ENCODE measurements at places on chromosomes 13 and 19. TPM values are rescaled to one million over a fixed set of nuclear protein-coding genes. Genes with fewer than 3 reads are reported as not detected.

Gene ATP4A
- total RNA-seq: not detected

Gene THSD8
- 4.4 TPM for total RNA-seq

DNA sequence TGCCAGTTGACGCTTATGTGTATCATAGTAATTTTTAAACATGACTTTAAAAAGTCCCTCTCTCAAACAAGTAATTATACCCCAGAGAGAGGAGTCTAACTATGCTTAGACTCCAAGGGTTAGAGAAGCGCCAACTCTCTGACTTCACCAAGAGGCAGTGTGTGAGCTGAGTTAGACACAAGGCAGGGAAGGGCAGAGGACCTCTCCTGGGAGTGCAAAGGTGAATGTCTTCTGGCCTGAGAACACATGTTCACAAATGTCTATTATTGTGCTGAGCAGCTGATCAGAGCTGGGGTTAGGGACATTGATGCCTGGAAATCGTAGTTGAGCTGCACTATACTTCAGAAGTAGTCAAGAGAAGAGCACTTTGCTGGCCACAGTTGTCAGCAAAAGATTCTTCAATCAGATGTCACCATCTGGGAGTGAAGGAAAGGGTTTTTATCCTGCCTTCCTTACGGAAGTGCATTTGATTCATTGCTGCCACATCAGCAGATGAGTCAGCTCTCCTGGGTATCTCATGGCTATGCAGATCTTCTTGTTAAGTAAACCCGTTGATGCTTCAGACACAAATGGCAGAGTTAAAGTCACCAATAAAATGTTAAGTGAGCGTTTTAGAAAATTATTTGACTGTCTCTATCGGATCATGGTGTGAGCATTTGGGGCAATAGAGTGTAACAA is 283.2 kb upstream of the ARGLU1 start:
- no peak for DNase-seq

Gene CLEC11A
- total RNA-seq: 5.7 TPM

Gene SLC1A6
- not detected for total RNA-seq

Gene ZNF761
- total RNA-seq: 7.7 TPM

DNA sequence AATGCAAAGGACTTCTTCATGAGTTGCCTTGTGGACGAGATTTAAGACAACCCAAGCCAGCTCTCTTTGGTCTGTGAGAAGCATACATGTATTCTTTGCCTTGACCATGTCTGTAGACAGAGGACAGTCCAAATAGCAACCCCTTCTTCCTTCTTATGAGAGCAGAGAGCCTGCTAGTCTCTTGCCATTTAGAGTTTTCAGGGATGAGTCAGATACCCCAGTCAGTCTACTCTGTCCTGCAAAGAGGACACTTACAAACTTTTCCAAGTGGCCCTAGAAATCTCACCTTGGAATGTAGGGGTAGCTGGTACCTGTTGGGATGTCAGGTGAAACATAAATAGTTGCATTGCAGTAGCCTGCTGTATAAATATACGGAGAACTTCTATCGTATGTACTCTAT is 36.7 kb downstream of the DNAJC3 start:
- no peak for DNase-seq

Gene EEF2
- total RNA-seq: 1,955 TPM

GRCh38 chr13:99218545-99218944 is 17.9 kb downstream of the UBAC2 start:
- DNase-seq: no peak

GRCh38 chr13:31663880-31664585 is 75.3 kb upstream of the RXFP2 start:
- DNase-seq: no peak

DNA sequence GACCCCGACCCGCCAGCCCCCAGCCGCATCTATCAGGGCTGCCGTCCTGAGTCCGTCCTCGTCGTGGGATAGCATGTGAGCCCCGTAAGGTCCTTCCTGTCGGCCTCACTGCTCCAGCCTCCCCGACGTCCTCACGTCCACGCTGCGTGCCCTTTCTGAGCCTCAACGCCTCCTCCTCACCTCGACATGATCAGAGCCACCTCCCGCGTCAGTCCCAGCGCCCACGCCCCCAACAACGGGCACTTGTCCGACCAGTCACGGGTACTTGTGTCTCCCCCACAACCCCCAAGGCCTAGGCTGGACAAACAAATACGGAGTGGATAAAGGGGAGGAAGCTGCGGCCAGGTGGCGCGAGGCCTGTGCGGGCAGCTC is 665 bp downstream of the ZNF497 start:
- peak; percentile 54 for DNase-seq

DNA sequence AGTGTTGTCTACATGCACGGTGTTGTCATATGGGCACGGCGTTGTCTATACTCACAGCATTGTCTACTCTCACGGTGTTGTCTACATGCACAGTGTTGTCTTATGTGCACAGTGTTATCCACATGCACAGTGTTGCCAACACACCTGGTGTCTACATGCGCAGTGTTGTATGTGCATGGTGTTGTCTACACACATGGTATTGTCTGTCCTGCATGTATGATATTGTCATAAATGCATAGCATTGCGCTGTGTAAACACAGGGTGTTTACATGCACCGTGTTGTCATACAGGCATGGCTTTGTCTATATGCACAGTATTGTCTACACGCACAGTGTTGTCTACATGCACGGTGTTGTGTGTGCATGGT is 6.8 kb downstream of the ADPRHL1 start:
- no peak for DNase-seq

Gene GPR18
- total RNA-seq: 0.59 TPM

DNA sequence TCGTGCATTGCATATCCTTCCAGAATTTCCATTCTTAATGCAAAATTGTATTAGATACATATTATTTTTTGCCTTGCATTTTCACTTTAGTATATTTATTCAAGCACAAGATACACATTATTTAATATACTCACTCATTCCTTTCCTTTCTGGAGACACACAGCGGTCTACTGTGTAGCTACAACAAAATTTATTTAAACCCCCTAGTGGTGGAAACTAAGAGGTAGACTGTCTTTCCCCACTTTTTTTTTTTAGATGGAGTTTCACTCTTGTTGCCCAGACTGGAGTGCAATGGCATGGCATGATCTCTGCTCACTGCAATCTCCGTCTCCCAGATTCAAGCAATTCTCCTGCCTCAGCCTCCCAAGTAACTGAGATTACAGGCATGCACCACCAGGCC is 2040.3 kb upstream of the PCDH20 start:
- DNase-seq: no peak

Gene SLITRK5
- 0.24 TPM for total RNA-seq

DNA sequence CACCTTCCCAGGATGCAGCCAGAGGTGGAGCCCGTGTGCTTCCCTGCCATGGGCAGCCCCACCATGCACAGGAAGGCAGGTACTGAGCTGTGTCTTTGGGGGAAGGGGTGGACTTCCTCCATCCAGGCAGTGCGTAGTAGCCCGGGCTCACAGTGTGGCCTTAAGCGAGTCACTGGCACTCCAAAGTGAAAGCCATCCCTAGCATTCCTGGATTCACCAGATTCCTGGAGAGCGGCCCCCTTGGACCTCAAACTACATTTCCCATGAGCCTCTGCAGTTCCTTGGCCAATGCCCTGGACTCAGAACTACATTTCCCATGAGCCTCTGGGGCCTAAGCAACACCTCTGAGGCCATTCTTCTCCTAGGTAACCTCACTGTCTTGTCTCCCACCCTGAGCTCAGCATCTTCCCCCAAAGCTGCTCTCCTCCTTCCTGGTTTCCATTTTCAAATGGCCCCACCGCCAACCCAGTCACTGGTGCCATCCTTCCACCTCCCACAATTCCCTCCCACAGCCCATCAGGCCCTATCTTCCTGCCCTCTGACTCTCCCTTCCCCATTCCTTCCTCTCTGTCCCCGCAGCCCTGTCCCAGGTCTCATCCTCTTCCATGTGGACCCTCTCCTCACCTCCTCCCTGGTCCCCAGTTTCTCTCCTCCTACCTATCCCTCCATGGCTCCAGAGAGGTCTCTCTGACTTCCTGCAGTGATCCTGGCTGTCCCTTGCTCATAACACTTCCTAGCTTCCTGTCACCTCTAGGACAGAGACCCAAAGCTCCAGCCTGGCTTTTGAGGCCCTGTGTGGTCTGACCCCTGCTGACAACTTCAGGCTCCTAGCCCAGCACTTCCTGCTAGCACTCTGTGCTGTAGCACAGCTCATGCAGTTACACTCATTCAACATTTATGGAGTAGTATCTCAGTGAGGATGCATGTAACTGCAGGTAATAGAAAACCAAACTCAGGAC is at the start of gene C19orf81:
C19orf81 (plus strand) TSS at position 13 of the 959 bp plus-strand sequence; CDS start at position 13, 0 bp downstream.
- DNase-seq: no peak

GRCh38 chr19:33810821-33811220 is 14.2 kb downstream of the KCTD15 start:
- no peak for DNase-seq

DNA sequence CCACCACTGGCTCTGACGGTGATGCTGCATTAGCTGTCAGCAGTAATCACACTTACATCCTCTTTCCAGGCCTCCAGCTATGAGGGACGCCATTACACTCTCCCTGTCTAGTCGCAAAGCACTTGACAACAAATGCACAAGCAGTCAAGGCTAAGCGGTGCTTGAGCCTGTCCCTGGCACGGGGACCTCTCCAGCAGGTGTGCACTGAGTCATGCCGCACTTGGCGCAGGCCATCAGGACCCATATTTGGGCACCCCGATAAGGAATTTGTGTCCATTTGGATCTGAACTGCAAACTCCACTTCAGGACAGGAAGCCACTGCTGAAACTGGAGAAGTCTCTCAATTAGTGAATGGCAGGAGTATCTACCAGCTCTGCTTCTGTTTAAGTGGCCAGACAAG is 301.9 kb upstream of the OBI1 start:
- DNase-seq: no peak

Gene GPR12
- 0.12 TPM for total RNA-seq

GRCh38 chr19:5154129-5154798 is 185.4 kb downstream of the KDM4B start:
- DNase-seq: peak; percentile 60

DNA sequence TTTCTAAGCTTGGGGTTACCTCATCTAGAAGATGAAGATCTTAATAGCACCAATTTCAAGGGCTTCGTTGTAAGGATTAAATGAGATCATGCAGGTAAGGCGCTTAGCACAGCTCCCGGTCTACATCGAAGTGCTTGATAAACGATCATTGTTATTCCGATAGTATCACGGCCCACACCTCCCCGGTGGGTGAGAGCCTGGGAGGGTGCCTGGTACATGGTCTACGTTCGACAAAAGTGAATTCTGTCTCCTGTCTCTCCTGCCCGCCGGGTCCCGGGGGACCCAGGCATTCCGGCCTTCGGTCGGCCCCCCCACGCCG is 501 bp upstream of the MYH14 start:
- no peak for DNase-seq

GRCh38 chr19:11025445-11025844 is 63.8 kb upstream of the LDLR start:
- no peak for DNase-seq

- no peak for DNase-seq
These were observed 46.8 kb downstream of the SLC7A1 start for GRCh38 chr13:29548722-29549121.

- DNase-seq: no peak
These were observed 272.6 kb downstream of the DNAJC15 start for GRCh38 chr13:43295825-43296564.

Gene ICAM4
- not detected for total RNA-seq

DNA sequence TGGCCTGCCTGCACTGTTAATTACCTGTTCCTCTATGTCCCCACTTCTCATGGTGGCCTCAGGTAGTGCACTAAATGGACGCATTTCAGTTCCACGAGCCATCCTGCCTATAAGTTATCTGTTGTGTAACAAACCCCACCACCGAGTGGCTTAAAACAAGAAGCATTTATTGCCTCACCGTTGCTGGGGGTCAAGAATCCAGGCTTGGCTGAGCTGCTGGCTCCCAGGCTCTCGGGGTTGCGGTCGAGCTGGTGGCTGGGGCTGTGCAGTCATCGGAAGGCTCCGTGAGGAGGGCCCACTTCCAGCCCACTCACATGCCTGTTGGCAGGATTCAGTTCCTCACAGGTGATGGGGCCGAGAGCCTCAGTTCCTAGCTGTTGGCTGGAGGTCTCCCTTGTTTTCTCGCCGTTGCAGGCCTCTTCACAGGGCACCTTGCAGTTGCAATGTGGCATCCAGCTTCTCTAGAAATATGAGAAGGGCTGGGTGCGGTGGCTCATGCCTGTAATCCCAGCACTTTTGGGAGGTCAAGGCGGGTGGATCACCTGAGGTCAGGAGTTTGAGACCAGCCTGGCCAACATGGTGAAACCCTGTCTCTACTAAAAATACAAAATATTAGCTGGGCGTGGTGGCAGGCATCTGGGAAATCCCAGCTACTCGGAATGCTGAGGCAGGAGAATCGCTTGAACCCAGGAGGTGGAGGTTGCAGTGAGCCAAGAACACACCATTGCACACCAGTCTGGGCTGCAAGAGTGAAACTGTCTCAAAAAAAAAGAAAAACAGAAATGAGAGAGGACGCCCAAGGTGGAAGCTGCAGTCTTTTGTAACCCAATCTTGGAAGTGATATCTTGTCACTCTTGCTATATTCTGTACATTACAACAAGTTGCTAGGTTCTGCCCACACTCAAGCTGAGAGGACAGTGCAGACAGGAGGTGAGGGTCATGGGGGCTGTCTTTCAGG is 6.5 kb upstream of the PTOV1 start:
- no peak for DNase-seq

GRCh38 chr19:33701565-33701964 is 79.8 kb downstream of the CHST8 start:
- no peak for DNase-seq

Gene KRTDAP
- total RNA-seq: not detected

DNA sequence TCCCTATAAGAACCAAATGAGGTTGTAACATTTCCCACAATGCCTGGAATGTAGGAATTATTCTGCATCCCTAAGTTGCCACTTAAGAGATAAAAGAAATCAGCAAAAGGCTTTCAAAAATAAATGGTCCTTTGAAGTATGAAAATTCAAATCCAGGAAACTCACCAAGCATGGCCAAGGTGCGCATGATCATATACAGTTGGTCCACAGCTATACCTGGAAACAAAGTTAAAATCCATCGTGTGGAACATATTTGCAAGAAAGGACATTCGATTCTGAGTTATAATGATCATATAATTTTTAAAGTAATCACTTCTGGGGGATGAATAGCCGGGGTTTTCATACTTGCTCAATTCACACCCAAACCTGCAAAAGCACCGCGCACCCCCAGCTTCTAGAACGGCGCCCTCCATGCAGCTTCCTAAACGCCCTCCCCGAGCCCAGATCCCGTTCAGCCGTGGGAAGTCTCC is 525 bp downstream of the CARS2 start:
- DNase-seq: no peak

Gene NHLRC3
- total RNA-seq: 26.6 TPM

Gene PEAK3
- total RNA-seq: 0.15 TPM

- no peak for DNase-seq
These were observed 334.2 kb downstream of the KLF12 start for GRCh38 chr13:73800011-73800410.

Measured in left colon (tissue), 2 donors.